ENCODE measurements at places on chromosomes 1 and 21. TPM values are rescaled to one million over a fixed set of nuclear protein-coding genes. Genes with fewer than 3 reads are reported as not detected.

- H3K27ac ChIP-seq: no peak overlapping the region
- no peak for DNase-seq
- H3K27me3 ChIP-seq: no peaks in the 10 kb centered on the region
These were observed 400 bp downstream of the NCF2 start for GRCh38 chr1:183589874-183590243.

DNA sequence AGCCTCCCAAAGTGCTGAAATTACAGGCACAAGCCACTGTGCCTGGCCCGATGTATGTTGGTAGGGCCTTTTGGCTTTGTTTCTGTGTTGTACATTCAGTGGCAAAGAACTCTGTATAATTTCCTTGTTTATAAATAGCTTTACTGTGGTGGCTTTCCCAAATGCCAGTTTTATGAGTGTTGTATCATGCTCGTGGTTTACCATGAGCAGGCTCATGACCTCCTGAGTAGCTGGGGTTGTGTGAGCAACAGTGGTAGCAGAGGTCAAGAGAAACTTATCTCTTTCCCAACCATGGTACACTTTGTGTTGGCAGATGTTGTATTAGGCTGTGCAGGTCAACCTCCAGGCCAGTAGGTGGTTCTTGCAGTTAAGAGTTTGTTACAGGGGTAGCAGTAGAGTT lies 420.4 kb upstream of the BEND5 start:
- DNase-seq: no peak
- no peaks in the 10 kb centered on the region for H3K4me1 ChIP-seq
- no peak overlapping the region for H3K4me3 ChIP-seq
- H3K36me3 ChIP-seq: no peaks in the 10 kb centered on the region

DNA sequence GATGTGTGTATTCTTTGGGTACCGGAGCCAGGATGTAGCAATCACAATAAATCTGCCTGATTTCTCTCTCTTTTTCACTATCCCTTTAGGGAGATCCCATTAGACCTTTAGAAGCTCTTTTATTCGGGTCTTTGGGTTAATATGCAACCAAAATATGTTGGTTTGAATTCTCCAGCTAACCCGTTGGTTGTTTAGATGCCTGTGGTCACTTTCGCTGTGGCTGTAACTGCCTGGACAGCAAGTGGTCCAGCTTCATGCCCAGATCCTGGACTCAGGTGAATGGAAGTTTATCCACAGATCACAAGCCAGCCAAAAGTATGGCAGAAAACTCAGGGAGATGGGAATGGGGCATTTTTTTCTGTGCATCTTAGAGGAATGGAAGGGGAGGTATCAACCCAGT lies 12.3 kb downstream of the KAZN start:
- H3K4me3 ChIP-seq: no peak overlapping the region
- no peaks in the 10 kb centered on the region for H3K36me3 ChIP-seq
- DNase-seq: no peak

- H3K36me3 ChIP-seq: no peaks in the 10 kb centered on the region
- no peaks in the 10 kb centered on the region for H3K27me3 ChIP-seq
These were observed 426.5 kb upstream of the DAB1 start for GRCh38 chr1:57850176-57850940.

GRCh38 chr1:40848530-40849189 lies 13.5 kb downstream of the CITED4 start:
- H3K4me1 ChIP-seq: no peaks in the 10 kb centered on the region
- no peaks in the 10 kb centered on the region for H3K27me3 ChIP-seq
- H3K36me3 ChIP-seq: no peaks in the 10 kb centered on the region
- no peak overlapping the region for H3K4me3 ChIP-seq
- no peak overlapping the region for H3K27ac ChIP-seq

DNA sequence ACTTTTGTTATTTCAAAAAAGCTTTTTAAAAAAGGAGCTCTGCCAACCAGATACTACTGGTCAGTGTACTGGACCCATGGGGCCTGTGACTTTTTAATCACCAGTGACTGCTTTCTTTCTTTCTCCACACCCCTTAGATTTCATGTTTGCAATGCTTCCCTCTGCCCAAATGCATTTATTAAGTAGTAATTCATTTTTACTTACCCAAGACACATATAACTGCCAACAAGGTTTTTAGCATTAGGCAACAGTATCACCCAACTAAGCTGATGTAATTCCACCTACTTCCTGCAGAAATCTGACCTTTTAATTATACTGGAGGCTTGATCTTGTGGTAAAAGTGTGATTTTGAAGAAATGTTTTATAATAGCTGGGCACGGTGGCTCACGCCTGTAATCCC lies 12.5 kb downstream of the MECR start:
- H3K27ac ChIP-seq: no peak overlapping the region
- H3K27me3 ChIP-seq: no peaks in the 10 kb centered on the region
- no peak for DNase-seq
- H3K36me3 ChIP-seq: no peaks in the 10 kb centered on the region
- no peaks in the 10 kb centered on the region for H3K4me1 ChIP-seq
- H3K4me3 ChIP-seq: no peak overlapping the region

DNA sequence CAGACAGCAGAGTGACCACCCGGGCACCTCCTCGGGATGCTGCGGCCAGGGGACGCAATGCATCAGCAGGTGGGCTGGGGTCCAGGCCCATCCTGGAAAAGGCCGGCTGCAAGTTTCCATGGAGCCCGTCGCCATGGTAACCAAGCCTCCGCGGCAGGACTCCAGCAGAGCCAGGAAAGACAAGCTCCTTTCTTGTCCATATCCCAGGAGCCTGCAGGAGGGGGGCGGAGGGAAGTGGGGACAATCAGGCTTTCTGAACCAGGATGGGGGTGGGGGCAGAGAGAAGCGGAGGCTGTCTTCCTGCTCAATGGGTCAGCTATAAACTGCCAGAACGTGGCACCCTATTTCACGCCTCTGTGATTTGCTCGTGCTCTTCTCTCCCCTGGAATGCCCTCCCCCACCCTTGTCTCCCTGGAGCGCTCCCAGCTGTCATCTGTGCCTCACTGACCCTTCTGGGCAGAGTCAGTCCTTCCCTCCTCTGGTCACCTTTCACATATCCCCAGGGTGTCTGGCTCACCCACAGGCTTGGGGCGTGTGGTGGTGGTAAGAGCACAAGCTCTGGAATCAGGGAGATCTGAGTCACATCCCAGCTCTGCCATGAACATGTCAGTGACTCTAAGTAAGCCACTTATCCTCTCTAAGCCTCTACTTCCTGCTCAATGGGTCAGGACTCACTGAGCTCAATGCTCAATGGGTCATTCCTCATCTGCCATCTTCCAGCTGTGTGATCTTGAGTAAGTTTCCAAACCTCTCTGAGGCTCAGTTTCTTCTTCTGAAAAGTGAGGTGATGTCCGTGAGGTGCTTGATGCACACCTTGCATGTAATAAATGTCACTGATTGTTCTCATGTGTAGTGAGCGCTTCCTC lies 58.9 kb upstream of the LAPTM5 start:
- no peaks in the 10 kb centered on the region for H3K36me3 ChIP-seq
- peak; percentile 76 for DNase-seq
- peak overlapping the region; percentile 29 for H3K27ac ChIP-seq
- no peak overlapping the region for H3K4me3 ChIP-seq
- H3K4me1 ChIP-seq: peaks cover 15% of the 10 kb centered on the region

Gene SYNJ1
- polyA plus RNA-seq: 7.8 TPM

Gene LCE1E
- not detected for polyA plus RNA-seq
